ENCODE measurements at places on chromosomes 4 and X.

- peak; percentile 53 for DNase-seq
Observed at GRCh38 chrX:31266203-31267076, 194.6 kb upstream of the FTHL17 start.

DNA sequence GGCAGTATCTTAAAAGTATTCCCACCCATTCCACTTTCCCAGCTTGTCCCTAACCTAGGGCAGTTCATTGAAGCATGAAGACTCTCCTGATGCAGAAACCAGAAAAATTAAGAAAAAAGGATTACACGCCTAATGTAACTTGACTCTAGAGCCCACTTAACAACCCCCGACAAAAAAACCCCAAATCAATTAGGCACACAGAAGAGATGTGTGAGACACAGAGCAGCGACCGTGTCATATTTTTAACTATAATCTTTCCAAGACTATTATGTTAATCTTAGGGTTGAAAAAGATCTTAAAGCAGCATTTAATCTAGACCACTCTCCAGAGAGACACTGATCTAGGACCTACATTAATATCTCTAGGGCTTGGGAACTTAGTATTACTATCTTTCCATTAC lies 1.3 kb downstream of the YTHDC1 start:
- no peak for DNase-seq

- DNase-seq: no peak
Observed at GRCh38 chr4:90007494-90008167, 113.0 kb downstream of the MMRN1 start.

GRCh38 chrX:107776649-107777535 lies 641 bp upstream of the NCBP2L start:
- DNase-seq: peak; percentile 42

- DNase-seq: no peak
Observed at GRCh38 chr4:20015636-20016224, 236.0 kb upstream of the SLIT2 start.
